Activated naive CD4-positive, alpha-beta T cell treated with anti-CD3 and anti-CD28 coated beads, Interleukin-2, amount 50 U/mL, for 16 hours (primary cell): ENCODE measurements at places on chromosomes 1 and 21.

DNA sequence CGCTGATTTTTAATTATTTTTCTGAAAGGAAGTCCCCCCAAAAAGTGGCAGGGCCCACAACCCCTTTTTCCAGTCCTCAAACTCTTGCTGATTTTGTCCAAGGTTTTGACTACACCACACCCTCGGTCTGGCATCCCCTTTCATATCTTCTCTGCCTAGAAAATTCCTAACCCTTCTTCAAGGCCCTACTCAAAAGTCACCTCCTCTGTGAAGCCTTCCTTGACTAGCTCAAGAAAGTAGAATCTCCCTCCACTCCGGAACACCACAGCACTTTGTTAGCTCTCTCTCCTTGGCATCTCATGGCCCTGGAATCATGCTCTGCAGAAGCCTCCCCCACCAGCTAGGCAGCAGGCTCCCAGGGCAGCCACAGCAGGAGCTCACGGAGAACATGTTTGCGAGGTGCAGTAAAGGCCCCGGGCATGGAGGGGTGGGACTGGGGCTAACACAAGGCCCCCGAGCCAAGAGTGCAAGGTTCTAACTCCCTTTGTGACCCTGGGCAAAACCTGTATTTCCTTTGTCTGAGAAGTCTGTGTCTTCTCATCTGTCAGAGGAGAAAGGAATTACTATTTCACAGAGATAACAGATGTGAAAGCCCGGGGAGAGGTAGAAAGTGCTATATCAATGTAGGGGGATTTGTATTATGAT, 17.7 kb upstream of the S100A7 start:
- no peak for DNase-seq

GRCh38 chr1:70397013-70397412, 14.1 kb upstream of the CTH start:
- no peak for DNase-seq

- no peak for DNase-seq
These were observed 33.5 kb downstream of the PCAT6 start for GRCh38 chr1:202844259-202844658.

DNA sequence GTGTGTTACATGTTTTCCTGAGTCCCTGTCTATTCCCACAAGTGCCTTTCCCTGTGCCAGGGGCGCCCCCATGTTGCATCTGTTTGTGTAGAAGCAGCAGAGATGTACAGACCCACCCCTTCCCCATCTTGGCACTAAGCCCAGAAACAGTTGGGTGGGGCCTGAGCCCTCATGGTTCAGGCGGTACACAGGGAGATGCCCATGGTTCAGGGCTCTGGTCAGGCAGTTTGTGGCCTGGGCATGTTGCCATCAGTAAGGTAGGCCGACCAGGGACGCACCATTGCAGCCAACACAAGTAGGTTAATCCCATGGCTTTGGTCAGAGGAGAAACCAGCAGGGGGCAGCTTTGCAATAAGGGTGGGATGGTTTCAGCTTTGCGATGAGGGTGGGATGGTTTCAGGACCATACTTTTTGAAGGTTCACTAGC, 914 bp upstream of the ADGRB2 start:
- no peak for DNase-seq

- no peak for DNase-seq
These were observed 136.5 kb upstream of the ZC3H11B start for GRCh38 chr1:219749370-219749769.

GRCh38 chr1:227370533-227371254, 52.4 kb upstream of the CDC42BPA start:
- no peak for DNase-seq

DNA sequence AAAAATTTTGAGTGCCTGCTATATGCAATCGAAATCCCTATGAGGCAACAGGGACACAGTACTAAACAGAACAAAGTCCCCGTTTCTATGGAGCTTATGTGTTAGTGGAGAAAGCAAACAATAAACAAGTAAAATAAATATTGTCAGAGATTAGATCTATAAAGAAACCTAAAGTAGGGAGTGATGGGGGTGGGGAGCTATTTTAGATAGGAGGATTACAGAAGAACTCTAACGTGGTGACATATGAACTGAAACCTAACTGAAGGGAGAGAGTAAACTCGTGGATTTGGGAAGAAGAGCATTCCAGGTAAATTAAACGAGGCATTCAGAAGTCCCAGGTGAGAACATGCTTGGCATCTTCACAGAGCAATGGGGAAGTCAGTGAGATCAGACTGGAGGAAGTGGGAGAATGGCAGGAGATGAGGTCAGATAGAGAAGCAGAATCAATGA, 154.5 kb downstream of the DENND1B start:
- no peak for DNase-seq

DNA sequence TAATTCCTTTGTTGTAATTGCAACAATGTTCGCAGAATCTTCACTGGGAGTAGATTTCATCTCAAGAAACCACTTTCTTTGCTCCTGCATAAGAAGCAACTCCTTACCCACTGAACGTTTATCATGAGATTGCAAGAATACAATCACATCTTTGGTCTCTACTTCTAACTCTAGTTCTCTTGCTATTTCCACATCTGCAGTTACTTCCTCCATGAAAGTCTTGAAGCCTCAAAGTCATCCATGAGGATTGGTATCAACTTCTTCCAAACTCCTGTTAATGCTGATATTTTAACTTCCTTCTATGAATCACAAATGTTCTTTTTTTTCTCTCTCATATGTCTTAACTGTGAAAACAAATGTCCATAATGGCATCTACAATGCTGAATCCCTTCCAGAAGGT, 118.6 kb upstream of the RAB4A start:
- DNase-seq, result no peak

DNA sequence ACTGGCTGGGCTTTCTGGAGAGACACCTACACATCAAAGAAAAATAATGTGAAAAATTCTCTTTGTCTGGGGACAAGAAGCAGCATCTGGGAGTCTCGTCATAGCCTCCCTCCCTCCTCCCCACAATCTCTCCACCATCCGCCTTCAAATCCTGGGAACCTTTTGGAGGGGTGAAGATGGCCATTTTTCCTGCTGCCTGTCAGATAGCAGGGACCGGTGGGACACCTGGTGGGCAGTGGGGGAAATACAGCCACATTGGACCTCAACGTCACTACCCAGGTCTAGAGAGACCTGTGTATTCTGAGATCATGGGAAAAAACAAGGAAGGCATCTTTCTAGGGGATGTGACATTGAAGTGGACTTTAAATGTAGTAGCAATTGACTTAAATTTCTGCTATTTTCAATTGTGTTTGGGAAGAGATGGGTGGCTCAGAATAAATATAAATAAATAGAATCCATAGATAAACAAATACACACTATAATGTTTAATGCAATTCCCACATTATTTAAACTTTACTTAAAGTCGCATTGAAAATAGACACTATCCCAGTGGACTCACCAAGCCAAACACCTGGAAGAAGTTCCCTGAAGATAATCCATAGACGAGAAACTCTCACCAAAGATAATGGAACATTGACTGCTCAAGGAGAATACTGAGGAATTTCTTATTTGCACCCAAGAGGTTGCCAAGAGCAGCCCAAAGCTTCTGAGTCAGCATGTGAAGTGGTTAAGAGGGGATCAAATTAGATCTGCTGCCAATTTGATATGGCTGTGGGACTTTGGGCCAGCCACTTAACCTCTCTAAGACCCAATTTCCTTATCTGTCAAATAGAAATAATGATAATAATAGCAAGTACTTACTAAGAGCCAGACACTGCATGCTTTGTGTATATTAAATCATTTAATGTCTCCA, 147.6 kb upstream of the CAMK1G start:
- DNase-seq, result peak; percentile 16

DNA sequence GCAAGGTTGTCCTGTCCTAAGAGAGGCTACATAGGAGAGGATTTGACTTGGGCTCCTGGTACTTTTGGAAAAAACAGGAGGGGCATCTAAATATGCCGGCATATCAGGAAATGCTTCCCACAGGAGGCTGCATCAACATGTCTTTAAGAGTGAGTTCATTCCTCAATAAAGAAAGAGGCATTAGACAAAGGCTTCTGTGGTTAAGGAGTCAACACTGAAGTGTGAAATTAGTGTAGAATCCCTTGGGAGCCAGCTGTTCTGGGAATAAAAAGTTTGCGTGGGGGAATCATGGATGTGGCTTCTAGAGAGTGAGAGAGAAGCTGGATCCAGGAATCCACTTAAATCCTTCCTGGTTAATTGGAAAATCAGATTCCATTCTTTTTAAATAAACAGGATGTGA, 69.5 kb downstream of the DNM3 start:
- DNase-seq, result no peak

DNA sequence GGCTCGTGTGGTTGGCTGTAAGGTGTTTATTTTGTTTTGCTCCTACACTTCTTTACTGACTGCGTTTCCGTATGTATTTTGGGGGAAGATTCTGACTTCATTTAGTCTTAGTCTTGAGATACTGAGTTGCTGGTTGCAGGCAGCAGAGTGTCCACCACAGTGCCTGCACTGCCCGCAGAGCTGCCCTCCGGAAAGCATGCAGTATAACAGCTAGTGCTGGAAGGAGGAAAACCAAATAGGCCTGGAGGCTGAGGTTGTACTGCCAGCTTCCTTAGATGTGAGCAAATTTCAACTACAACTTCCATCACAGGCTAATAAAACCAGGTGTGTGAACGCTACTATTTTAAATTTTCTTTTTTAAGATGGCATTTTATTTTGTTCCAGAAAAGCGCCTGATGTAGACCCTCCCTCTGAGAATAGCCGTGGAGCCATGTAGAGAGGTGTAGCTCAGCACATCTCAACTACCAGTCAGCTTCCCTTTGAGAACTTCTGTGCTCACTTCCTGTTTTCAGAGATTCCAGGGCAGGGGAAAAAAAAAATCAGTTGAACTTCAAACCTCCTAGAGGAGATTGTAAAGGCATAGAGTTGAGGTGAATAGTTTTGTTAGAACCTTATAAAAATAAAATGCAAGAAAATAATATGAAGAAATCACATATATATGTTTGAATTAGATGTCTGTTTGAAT, 17.6 kb downstream of the LMO4 start:
- DNase-seq, result no peak

DNA sequence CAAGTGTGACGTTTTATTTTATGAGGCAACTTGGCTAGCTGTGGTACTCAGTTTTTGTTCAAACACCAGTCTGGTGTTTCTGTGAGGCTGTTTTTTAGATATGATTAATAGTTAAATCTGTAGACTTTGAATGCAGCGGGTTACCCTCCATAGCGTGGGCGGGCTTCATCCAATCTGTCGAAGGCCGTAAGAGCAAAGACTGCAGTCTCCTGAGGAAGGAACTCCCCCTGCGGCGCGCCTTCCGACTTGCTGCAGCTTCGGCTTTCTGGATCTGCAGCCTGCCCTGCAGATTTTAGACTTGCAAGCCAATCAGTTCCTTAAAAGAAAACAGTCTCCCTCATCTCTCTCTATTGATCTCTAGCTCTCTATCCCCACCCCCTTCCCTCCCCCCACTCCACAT, 4.2 kb upstream of the ZNF496 start:
- DNase-seq, result no peak

DNA sequence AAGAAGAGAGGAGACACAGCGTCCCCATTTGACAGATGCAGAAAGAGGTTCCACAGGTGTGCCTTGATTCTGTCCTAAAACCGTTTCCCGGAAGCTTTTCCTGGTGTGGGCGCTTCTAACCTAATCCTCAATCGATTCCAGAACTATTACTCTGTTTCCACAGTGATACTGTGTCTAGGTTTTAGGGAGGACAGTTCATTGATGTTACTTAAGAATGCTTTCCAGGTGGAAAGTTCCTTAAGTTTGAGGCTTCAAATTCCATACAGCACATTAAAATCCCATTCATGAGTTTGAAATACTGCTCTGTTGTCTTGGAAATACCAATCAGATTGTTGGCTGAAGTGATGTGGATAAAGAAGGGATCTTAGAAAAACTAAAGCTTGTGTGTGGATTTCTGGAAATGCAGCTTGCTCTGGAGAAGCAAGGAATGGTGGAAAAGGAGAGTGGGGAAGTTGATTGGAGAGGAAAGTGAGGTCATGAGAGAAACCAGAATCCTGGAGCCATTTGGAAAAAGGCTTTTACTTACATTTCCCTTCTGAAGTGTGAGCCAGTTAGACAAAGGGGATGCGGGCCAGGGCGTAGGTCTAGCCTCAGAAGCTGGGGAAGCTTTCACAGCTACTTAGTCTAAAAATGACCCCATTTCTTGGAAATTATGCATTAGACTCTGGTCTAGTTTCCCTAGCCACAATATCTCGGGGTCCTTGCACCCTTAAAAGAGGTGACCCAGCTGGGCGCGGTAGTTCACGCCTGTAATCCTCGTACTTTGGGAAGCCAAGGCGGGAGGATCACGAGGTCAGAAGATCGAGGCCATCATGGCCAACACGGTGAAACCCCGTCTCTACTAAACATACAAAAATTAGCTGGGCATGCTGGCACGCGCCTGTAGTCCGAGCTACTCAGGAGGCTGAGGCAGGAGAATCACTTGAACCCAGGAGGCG, 6.7 kb downstream of the ELF3 start:
- DNase-seq, result no peak

GRCh38 chr1:200866521-200866920, 6.3 kb upstream of the GPR25 start:
- no peak for DNase-seq

GRCh38 chr21:34034369-34035014, 38.9 kb upstream of the MRPS6 start:
- DNase-seq, result no peak

DNA sequence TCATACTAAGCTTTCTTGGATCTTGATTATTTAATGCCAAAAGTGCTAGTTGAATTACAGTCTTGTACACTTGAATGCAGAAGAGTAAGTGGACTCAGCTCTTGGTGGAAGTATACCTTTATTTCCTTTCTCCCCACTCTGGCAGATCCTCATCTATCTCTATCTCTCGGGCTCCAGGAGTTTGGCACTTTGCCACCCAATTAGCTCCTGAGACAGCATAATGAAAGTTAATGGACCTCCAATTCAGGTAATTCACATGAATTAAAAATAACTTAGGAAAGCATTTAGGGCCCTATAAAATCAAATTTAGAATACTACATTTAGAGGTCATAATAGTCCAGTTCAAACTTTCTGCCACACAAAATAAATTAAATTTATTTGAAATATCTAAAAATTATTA, 67.4 kb downstream of the OLFM3 start:
- no peak for DNase-seq

DNA sequence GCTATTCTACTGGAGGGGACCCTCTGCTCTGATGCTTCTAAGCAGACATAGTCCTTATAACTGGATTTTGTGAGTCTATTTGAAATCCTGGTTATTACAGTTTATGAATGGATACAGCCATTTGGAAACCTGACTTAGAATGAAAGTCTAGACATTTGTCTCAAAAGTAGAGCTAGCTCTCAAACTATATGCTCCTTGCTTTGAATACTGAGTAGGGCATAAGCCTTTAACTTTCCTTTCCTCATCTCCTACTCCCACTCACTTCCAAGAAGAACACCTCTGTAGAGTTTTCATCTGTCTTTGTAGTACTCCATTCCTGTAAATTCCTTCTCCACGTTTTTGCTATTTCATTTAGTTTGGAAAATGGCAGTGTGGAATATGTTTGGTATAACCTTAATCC, 9.0 kb upstream of the ARID1A start:
- DNase-seq, result no peak

GRCh38 chr1:203690730-203691129, 64.1 kb downstream of the ATP2B4 start:
- DNase-seq, result no peak
